Epithelial cell of esophagus (primary cell): ENCODE measurements at places on chromosomes 11 and 22.
A peak's percentile ranks its signal among the peaks of the same experiment; 100 is the strongest.

DNA sequence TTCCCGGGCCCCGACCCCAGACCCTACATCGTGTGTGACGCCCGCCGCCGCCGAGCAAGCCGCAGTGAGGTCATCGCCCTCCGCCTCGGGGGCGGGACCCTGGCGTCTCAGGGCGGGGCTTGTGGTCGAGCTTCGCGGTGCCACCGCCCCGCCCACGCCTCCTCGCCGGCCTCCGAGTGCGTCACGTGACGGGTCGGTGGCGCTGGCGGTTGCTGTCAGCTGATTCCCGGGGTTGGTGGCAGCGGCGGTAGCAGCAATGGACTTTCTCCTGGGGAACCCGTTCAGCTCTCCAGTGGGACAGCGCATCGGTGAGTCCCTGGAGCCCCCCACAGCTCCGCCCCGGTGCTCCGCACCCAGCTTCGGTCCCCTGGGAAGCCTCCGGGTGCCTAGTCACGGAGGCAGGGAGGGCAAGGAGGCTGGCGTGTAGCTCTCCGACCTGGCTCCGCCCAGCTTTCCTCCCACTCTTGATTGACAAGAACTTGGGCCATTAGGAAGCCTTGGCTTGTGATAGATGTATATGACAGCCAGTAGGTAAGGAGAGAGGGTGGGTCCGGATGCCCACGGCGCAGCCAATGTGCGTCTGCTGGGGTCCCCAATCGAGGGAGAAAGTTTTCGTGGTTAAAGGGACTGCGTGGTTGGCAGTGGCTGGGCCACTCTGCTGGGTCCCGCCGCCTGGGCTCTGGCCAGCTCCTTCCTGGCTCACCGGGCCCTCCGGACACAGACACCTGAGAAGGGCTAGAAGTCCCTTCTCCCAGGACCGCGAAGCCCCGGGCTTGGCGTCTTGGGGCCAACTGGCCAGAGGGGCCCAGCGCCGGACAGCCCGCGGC, at the start of gene TOM1:
Gene TOM1, plus strand, starts transcription at position 222 of the 827 bp plus-strand sequence. Its CDS starts 35 bp downstream, at position 257.
- peak; percentile 99 for DNase-seq

- no peak for DNase-seq
Measured at GRCh38 chr11:44733877-44734276, 7.1 kb downstream of the TSPAN18 start.

- no peak for DNase-seq
Measured at GRCh38 chr11:117054382-117054781, 43.8 kb downstream of the SIK3 start.

- no peak for DNase-seq
Measured at GRCh38 chr11:1942558-1943260, 4.4 kb upstream of the MRPL23 start.

DNA sequence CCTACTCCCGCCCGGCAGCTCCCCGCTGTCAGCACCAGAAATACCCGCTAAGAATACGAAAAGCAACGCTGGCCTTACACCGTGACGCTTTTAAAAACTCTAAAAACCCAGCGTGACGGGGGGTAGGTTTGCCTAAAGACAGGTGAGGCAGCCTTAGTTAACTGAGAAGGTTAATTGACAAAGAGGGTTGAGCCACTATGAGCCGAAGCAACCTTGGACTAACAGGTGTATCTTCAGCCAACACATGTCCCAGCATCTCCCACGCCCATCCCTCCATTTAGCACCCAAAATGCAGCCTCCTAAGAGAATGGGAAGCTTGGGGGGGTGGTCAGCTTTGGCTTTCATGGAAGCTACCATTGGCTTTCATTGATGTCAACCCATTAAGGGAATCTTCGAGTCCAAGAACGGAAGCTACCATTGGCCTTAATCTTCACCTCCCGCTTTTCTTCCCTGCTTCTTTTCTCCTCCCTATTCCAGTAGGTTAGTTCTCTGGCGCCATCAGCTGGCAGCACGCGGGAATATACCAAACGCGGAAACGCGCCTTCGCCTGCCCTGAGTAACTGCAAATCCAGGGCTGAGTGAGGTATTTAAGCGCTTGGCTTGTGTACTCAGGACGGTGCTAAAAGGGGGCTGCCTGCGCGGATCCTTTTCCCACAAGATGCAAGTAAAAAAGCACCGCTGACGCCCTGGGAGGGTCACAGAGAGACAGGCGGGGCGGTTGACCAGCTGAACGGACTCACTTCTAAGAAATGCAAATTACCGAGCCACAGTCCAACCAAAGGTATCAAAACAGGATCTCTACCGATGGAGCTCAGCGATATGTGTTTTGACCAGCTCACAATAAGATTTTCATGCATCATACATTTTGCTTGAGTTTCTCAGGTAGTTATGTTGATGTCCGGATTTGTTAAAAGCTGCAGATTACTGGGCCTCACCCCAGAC, 38.5 kb upstream of the GLYATL1 start:
- peak; percentile 85 for DNase-seq

- no peak for DNase-seq
Measured at GRCh38 chr11:112398798-112399478, 138.3 kb upstream of the PLET1 start.

DNA sequence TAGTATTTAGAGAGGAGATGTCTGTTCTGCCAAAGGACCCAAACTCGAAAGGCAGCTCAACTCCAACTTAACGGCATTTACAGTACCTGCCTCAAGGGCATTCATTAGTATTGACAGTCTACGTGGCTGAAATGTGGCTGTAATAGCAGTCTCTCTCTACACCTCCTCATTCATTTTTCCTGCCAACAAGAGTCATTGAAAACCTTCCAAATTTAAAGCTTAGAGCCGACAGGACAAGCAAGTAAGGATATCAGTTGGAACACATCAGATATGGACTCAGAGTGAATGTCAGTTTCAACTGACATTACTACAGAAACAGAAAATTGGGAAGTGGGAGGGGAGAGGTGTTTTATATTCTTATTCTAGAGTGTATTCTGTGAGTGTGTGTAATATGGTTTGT, 253.1 kb downstream of the CADM1 start:
- no peak for DNase-seq

DNA sequence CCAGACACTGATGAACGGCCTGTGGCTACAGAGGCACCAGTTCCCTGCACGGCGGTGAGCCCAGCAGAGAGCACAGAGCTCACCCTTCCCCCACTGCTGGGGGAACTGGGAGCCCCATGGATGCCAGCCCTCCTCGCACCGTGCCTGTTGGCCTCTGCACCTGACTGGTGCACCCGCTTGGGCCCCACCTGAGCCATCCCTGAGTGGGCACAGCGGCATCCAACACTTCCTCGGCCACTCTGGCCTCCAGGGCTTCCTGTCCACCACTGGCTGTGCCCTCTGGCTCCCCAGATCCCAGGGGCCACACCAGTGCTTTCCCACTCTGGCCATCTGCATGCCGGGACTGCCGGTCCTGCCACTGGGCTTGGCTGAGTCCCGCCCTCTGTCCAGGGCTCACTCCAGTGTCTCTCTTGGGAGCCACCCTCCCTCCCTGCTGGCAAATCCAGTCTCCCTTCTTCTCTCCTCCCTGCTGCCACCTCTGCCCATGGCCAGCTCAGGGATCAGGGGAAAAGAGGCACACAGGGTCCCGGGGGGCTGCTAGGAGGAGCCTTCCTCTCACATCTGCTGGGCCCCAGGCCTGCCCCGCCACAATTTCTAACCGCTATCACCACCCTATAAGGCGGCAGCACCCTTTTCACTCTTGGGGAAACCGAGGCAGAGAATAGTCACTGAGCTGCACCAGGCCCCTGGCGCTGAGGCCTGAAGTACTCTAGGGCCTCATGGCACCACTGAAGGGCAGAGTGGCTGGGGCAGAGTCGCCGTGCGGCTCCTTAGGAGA, 33.0 kb downstream of the GNB1L start:
- no peak for DNase-seq
